ENCODE measurements at places on chromosomes 2 and 18. TPM values are rescaled to one million over a fixed set of nuclear protein-coding genes. Genes with fewer than 3 reads are reported as not detected.

DNA sequence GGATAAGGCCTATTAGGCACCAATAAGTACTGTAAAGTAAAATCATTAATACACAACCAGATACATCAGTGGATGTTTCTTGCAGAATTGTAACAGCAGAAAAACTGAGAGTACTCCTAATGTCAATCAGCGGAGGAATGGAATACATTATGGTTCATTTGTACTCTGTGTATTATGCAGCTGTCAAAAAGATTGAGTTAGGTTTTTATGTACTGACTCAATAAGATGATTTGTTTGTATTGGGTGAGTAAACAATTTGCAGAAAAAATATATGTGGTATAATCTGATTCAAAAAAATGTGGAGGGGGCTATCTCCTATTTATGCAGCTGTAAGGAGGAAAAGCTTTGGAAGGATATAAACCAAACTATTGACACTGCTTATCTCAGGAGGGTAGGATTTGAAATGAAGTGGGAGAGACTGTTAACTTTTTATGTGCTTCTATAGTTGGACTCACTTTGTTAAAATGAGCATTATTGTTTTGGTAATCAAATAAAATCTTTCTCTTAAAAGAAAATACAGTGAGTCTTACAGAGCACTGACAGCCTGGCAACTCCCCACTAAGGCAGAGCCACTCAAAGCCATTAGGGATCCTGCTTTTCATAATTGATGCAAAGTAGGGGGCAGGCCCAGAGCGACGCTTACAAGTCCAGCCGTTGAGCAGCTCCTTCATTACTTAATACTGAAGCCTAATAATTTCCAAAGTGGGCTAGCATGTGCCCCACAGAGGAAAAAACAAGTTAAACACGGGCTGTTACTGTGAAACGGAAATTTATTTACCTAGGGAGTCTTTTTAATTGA lies 168.8 kb downstream of the PHLPP1 start:
- peaks cover 2% of the 10 kb centered on the region for H3K4me1 ChIP-seq
- H3K36me3 ChIP-seq: no peaks in the 10 kb centered on the region
- DNase-seq: no peak
- no peak overlapping the region for H3K27ac ChIP-seq
- no peaks in the 10 kb centered on the region for H3K27me3 ChIP-seq

DNA sequence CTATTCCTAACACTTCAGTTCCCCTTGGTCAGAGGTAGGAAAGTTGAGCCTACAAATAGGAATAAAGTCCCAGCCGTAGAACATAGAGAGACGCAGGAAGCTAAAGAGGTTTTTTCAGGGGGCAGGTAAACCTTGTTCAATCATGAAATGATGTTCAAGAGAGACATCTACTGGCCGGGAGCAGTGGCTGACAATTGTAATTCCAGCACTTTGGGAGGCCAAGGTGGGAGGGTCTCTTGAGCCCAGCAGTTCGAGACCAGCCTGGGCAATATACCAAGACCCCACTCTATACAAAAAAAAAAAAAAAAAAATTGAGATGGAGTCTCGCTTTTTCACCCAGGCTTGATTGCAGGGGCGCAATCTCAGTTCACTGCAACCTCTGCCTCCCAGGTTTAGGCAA lies 66.7 kb upstream of the DNAJC10 start:
- H3K27ac ChIP-seq: no peak overlapping the region
- no peak overlapping the region for H3K4me3 ChIP-seq
- H3K36me3 ChIP-seq: no peaks in the 10 kb centered on the region
- no peaks in the 10 kb centered on the region for H3K4me1 ChIP-seq

- H3K36me3 ChIP-seq: no peaks in the 10 kb centered on the region
- H3K27me3 ChIP-seq: no peaks in the 10 kb centered on the region
Observed at GRCh38 chr2:57180042-57180567, 866.5 kb upstream of the VRK2 start.

DNA sequence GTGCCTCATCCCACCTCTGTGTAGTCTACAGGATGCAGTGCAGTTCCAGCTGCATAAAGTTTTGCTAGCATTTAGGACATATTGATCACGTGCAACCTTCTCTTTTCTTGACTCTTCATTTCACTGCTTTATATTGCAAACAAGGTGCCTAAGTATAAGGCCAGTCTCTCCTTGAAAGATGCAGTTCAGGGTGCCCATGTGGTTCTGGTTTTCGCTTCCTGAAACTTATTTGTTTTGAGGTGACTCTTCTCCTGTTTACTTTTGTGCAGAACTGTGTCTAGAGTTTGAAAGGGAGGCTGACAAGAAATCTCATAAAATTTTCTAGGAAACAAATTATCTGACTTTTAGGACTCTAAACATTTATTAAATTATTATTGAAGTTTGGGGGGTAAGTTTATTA lies 189.9 kb downstream of the UBE2E3 start:
- H3K27ac ChIP-seq: no peak overlapping the region
- DNase-seq: no peak
- H3K27me3 ChIP-seq: no peaks in the 10 kb centered on the region
- no peaks in the 10 kb centered on the region for H3K4me1 ChIP-seq
- H3K36me3 ChIP-seq: no peaks in the 10 kb centered on the region

- no peak overlapping the region for H3K4me3 ChIP-seq
- no peak for DNase-seq
- H3K27me3 ChIP-seq: no peaks in the 10 kb centered on the region
- H3K27ac ChIP-seq: no peak overlapping the region
- H3K36me3 ChIP-seq: no peaks in the 10 kb centered on the region
- no peaks in the 10 kb centered on the region for H3K4me1 ChIP-seq
Observed at GRCh38 chr2:51717312-51717711, 685.4 kb upstream of the NRXN1 start.

- H3K4me1 ChIP-seq: no peaks in the 10 kb centered on the region
- no peak overlapping the region for H3K27ac ChIP-seq
- DNase-seq: no peak
- H3K36me3 ChIP-seq: no peaks in the 10 kb centered on the region
- no peak overlapping the region for H3K4me3 ChIP-seq
Observed at GRCh38 chr18:77990131-77990530, 740.5 kb downstream of the GALR1 start.

- H3K27ac ChIP-seq: no peak overlapping the region
- no peak overlapping the region for H3K4me3 ChIP-seq
- H3K36me3 ChIP-seq: peaks cover 11% of the 10 kb centered on the region
- no peaks in the 10 kb centered on the region for H3K27me3 ChIP-seq
- no peaks in the 10 kb centered on the region for H3K4me1 ChIP-seq
- DNase-seq: no peak
Observed at GRCh38 chr2:65024149-65024829, 31.9 kb upstream of the CEP68 start.

- no peak overlapping the region for H3K27ac ChIP-seq
- no peaks in the 10 kb centered on the region for H3K27me3 ChIP-seq
- no peaks in the 10 kb centered on the region for H3K36me3 ChIP-seq
- no peak for DNase-seq
- no peak overlapping the region for H3K4me3 ChIP-seq
Observed at GRCh38 chr2:64502860-64503259, 21.3 kb upstream of the AFTPH start.

DNA sequence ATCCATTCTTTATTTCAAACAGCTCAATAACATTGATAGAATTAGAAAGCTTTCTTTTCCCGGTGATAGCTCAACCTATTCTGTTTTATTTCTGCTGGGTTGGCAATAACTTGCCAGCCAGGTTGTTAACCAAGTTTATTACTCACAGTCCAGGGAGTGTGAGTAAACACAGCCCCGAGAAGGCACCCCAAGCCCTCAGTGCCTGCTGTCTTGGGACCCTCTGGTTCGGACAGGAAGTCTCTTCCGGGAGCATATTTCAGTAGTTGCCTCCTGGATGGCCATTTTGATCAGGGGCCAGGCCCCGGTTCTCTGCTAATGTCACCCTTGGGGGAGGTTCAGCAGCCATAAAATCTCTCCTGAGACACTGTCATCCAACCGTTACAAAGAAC lies 176.8 kb downstream of the INO80D start:
- no peaks in the 10 kb centered on the region for H3K36me3 ChIP-seq
- H3K4me3 ChIP-seq: no peak overlapping the region
- no peak overlapping the region for H3K27ac ChIP-seq
- DNase-seq: no peak

DNA sequence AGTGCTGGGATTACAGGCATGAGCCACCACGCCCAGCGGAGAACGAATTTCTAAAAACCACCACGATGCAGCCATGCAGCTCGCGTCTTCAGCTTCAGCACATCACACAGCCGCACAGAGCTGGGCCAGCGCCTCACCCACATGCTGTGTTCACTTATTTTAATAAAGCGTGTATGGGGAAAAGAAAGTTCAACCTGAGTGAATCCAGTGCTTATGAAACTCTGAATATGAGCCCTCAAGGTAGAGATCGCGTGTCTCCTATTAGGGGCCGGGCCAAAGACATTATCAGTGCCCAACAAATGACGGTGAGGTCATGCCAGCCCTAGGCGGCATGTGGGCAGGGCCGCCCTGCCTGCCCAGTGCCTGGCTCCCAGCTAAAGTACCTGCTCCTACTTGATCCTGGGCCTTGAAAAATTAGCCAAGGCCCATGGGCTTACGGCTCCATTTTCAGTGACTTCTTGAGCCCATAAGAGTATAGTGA lies 44.3 kb downstream of the SPRED2 start:
- no peak for DNase-seq
- H3K27ac ChIP-seq: no peak overlapping the region
- no peak overlapping the region for H3K4me3 ChIP-seq
- no peaks in the 10 kb centered on the region for H3K36me3 ChIP-seq
- H3K27me3 ChIP-seq: no peaks in the 10 kb centered on the region

- peaks cover 2% of the 10 kb centered on the region for H3K27me3 ChIP-seq
- H3K4me3 ChIP-seq: no peak overlapping the region
- H3K4me1 ChIP-seq: no peaks in the 10 kb centered on the region
Observed at GRCh38 chr2:11483806-11484617, 18.1 kb upstream of the E2F6 start.

The PSTPIP2 gene
- 49.1 TPM for polyA plus RNA-seq

The TCF7L1 gene
- polyA plus RNA-seq: 12.9 TPM

The MRPL30 gene
- 19.7 TPM for polyA plus RNA-seq

The PAX8 gene
- 3.8 TPM for polyA plus RNA-seq

The SERPINB4 gene
- 17.4 TPM for polyA plus RNA-seq

The CAB39 gene
- polyA plus RNA-seq: 45.1 TPM

The KIAA1328 gene
- polyA plus RNA-seq: 3.8 TPM
